Activated naive CD8-positive, alpha-beta T cell treated with anti-CD3 and anti-CD28 coated beads, Interleukin-2, amount 50 U/mL, for 16 hours (primary cell): ENCODE measurements at places on chromosomes 4 and X.

DNA sequence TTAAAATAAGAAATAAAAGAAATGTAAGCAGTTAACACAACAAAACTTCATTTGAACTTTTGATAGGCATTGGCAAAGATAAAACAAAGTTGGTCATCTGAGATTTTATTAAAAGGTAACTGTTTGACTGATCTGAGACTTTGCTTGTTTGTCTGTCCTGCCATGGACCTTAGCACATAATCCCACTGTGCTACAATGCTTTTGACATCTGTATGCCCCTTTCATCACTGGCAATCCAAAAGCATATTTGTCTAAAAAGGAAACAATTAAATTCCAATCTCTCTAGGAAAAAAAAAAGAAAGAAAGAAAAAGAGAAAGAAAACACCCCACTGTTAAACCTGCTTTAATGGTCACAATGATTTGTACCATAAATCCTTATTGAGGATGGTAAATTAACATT, 231.0 kb downstream of the DACH2 start:
- no peak for DNase-seq

DNA sequence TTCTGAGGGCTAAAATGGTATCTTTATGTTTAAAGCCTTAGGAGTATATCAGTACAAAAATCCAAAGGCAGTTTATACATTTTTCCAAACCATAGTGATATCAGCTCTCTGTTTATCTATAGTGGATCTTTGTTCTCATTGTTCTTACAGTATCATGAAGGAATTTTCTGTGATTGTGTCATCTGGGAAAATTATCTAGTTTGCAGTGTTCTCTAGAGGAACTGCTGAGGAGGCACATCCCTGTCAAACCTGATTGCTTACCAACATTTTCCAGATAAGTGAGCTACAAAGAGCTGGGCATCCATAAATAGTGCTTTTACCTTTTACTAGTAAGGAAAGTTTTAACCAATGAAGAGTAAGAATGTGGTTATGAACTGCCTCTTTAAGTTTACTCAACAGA, 44.9 kb upstream of the SLC25A31 start:
- no peak for DNase-seq

GRCh38 chr4:94877973-94878372, 120.2 kb downstream of the BMPR1B start:
- DNase-seq: no peak

DNA sequence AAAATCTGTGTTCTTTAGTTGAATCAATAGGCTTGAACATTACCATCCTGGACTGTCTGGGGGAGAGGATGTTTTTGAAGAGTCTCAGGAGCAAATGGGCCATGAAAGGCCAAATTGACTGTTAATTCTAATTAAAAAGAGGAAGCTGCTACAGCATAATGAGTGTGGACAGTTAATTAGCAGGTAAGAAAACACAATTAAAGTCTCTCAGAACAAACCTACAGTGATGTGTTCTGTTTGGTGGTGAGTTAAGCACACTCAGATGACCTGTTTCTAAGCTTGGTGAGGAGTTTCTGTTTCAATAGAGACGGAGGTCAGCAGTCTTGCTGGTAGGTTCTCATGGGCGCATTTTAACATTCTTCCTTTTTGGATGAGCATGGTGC, 68.1 kb downstream of the DRD5 start:
- DNase-seq: no peak

DNA sequence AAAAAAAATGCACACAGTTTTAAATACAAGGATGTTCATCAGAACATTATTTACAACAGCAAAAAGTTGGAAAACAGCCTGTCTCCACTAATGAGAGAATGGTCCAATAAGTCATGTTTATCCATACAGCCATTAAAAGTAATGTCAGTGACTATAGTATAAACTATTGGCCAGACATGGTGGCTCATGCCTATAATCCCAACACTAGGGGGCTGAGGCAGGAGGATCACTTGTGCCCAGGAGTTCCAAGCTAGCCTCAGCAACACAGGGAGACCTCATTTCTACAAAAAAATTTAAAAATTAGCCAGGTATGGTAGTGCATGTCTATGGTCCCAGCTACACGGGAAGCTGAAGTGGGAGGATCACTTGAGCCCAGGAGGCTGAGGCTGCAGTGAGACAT, 48.1 kb upstream of the IL13RA1 start:
- no peak for DNase-seq

- no peak for DNase-seq
Measured at GRCh38 chr4:99438405-99438780, 3.3 kb upstream of the ADH7 start.
